ENCODE measurements at places on chromosomes 4 and X. TPM values are rescaled to one million over a fixed set of nuclear protein-coding genes. Genes with fewer than 3 reads are reported as not detected.

DNA sequence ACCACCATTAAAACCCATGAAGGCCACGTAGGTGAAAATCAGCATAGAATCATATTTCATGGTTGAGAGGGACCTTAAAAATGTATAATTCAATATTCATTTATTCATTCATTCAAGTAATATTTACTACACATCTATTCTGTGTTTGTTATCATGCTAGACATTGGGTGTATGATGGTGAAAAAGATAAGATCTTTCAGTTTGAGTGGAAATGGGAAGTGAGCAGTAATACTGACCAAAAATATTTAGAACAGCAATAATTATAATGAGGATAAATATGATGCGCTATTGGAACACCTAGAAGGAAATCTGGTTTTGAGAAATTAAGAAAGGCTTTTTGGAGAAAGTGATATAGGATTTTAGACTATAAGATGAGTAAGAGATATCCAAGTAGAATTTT is 28.0 kb downstream of the DKK2 start:
- no peak for ATAC-seq

GRCh38 chr4:3360777-3361176 is 68.0 kb downstream of the RGS12 start:
- no peak for ATAC-seq

- no peak for ATAC-seq
Observed at GRCh38 chr4:150852216-150852615, 162.9 kb downstream of the LRBA start.

DNA sequence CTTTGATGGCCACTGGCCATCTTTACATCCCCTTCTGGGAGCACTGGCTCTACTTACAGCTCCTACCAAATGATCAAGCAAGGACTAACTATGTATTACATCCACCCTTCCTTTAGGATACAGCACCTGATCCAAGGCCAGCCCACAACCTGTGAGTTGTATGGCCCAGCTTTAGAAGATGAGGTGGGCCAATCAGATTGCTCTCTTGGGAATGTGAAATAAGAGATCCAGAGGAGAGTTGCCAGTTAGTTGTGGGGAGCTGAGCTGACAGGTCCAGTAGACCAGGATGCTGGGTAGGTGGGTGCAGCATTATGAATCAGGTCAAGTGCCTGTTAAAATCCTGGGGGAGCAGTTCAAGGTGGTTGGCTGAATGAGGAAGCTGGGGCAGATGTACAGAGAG is 111.5 kb downstream of the GNL3L start:
- no peak for ATAC-seq

DNA sequence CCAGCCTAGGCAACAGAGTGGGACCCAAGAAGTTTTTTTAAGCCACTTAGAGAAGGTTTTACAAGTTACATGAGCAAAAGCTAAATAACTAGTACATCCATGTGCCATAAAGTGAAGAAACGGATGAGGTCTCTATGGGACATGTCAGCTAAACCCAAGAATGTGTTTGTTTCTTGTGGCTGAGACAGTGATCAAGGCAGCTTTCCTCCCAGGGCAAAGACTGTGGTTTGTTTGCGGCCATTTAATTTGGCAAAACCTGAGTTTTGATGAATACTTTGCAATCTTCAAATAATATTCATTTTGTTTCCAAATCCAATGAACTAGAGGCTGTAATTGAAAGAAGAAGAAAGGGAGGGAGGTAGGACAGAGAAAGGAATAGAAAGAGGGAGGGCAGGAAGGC is 44.9 kb upstream of the SLC2A9 start:
- no peak for ATAC-seq

The FAM9C gene
- not detected for total RNA-seq

The UBA1 gene
- 108 TPM for total RNA-seq

The OTC gene
- total RNA-seq, result not detected

The AADAT gene
- 1.5 TPM for total RNA-seq

All from gastroesophageal sphincter (tissue), 4 donors.